ENCODE measurements at places on chromosomes 4 and X.
A peak's percentile ranks its signal among the peaks of the same experiment; 100 is the strongest.

- no peak for DNase-seq
Measured at GRCh38 chr4:87087420-87087819, 133.0 kb downstream of the KLHL8 start.

- no peak for DNase-seq
Measured at GRCh38 chr4:108377021-108377420, 208.3 kb upstream of the LEF1 start.

DNA sequence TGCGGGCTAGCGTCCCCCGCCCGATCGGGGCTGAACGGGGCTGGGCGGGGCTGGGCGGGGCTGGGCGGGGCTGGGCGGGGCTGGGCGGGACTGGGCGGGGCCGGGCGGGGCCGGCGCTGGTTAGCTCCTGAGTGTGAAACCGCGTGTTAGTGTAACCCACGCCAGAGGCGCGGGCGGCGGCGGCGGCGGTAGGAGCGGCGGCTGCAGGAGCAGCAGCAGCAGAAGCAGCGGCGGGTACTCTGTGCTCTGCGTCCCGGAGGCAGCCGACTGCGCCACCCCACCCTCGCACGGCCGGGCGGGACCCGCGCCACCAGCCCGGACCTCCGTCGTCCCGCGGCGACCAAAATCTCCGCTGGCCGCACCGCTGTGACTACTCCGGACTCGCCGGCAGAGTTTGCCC lies 128.1 kb downstream of the LAS1L start:
- no peak for DNase-seq

GRCh38 chr4:161342881-161343568 lies 820.8 kb downstream of the FSTL5 start:
- DNase-seq = no peak

DNA sequence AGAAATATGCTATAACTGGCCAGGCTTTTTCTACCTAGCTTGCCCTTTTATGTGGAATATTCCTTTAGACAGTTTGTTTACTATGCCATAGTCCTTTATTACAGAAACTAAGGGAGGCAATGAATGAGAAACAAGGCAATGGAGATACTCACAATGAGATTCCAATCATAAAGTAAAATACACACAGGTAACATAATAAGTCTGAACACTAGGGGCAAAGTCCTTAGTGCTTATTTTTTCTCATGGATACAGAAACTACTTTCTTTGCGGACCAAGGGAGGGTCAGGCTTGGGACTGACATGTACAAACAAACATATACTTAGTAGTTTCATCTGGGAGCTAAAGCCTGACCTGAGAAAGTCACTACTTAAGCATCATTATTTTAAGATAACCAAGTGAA lies 16.0 kb upstream of the UGT8 start:
- DNase-seq = no peak

DNA sequence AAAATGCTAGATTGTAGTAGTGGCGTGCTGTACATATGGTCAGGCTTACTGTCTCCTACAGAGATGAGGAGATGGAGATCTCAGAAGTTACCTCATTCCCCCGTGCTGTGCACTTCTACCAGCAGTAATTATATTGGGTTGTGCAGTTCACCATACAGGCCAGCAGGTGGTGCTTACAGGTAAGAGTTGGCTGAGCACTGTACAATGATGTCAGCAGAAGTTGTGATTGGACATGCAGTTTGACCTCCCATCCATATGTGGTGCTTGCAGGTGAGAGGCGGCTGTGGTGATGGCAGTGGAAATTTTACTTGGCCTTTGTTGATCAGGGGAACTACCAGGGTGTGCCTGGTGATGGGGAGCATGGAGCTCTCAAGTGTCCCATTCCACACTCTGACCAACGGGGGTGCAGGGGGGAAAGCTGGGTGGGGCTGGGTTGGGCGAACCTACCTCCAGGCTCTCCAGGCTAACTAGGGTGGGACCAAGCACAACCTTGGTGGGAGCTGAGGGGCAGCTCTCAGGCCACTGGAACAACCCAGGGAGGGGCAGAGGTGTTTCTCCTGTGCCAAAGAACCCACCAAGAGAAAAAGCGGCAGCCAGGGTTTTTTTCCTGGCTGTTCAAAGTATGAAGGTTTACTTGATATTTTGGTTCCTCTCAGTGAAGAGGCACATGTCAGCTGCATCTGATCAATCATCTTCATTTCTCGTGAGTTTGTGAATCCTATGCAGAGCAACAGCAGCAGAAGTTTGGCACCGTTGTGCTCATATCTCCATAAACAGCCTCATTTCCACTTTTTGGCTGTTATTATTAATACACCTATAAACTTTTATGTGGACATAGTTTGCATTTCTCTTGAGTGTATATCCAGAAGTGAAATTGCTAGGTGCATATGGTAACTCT lies 73.8 kb upstream of the FREM3 start:
- peak; percentile 1 for DNase-seq

- DNase-seq = no peak
Measured at GRCh38 chr4:34766935-34767334, 1477.4 kb downstream of the ARAP2 start.

DNA sequence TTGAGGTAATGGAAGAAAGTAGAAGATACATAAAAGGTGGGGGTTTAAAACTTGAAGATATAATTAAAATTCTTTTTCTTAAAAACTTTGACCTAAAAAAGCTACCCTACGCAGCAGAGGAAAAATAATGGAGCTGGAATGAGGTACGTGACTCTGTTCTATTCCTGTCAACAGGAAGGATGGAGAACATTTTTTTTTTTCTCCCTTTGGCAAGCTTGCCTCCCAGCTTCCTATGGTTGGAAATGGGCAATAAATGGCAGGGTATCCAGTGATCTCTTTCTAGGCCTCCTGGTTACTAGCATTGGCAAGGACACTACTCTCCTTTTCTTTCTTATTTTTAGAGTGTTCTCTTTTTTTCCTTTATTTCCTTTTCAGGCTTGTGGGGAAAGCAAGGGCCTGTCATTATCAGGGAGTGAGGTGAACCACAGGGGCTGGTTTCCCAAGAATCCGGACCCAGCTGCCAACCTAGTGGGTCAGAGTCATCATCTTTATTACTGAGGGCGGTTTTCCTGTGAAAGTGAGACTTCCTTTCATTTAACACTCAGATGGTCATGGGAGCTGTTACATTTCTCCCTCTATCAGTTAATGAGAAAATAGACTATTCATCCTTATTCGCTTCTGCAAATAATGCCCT lies 224.6 kb downstream of the SPRY1 start:
- no peak for DNase-seq

DNA sequence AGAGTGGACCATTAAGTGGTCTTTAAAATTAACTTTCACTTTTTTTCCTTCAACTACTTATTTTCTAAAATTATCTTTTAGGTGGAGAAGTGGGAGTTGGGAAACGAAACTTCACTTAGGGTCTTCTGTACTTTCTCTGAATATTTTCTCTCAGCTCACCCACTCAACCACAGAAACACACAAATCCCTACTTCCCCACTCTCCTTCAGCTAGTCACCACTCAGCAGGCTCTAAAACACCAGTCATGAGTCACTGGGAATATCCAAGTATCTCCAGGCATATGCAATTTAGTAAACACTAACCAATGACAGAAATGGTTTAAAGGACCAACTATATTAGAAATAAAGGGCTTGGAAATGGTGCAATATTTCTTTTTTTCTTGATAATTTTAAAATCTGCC lies 153.0 kb upstream of the RPS6KA6 start:
- no peak for DNase-seq

All from RWPE1 (cell line).